ENCODE measurements at places on chromosomes 16 and 17. TPM values are rescaled to one million over a fixed set of nuclear protein-coding genes. Genes with fewer than 3 reads are reported as not detected.

- peak within 1 kb of the TSS; percentile 95 for H3K27ac ChIP-seq
- H3K4me3 ChIP-seq: peak within 1 kb of the TSS; percentile 84
- H3K4me1 ChIP-seq: peaks cover 17% of the 10 kb centered on the region
- no peaks in the 10 kb centered on the region for H3K36me3 ChIP-seq
- H3K27me3 ChIP-seq: no peaks in the 10 kb centered on the region
These were observed at the start of gene SPAG5 for GRCh38 chr17:28598799-28599310. Gene SPAG5, minus strand, starts transcription at chr17:28599025. Its CDS starts 79 bp downstream, at chr17:28598946.

- H3K4me3 ChIP-seq: peak overlapping the region; percentile 73
- H3K4me1 ChIP-seq: no peaks in the 10 kb centered on the region
- DNase-seq: peak; percentile 61
- H3K27ac ChIP-seq: peak overlapping the region; percentile 79
- peaks cover 10% of the 10 kb centered on the region for H3K36me3 ChIP-seq
- H3K27me3 ChIP-seq: no peaks in the 10 kb centered on the region
These were observed 732 bp downstream of the TNRC6A start for GRCh38 chr16:24729951-24730815.

DNA sequence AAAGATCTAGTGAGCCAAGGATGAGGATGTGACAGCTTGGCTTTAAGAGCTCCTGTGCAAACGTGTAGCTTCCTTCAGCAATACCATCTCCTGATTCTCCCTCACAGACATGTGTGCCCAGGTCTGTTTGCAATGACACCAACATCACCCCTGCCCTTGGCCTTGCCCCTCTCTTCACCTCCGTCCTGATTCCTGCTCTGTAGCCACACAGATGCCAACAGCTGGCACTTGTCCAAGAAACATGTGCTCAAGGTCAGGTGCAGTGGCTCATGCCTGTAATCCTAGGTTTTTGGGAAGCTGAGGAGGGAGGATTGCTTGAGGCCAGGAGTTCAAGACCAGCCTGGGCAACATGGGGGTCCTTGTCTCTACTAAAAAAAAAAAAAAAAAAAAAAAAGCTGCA lies 103.8 kb upstream of the CRHR1 start:
- no peaks in the 10 kb centered on the region for H3K27me3 ChIP-seq
- H3K36me3 ChIP-seq: no peaks in the 10 kb centered on the region
- no peak overlapping the region for H3K4me3 ChIP-seq
- no peak for DNase-seq
- no peak overlapping the region for H3K27ac ChIP-seq

GRCh38 chr17:1561420-1562175 lies 994 bp downstream of the PITPNA start:
- peak overlapping the region; percentile 57 for H3K4me3 ChIP-seq
- no peaks in the 10 kb centered on the region for H3K27me3 ChIP-seq
- peaks cover 53% of the 10 kb centered on the region for H3K4me1 ChIP-seq
- peak overlapping the region; percentile 42 for H3K27ac ChIP-seq

Gene PPP1R27
- total RNA-seq: not detected

Gene KCNJ16
- total RNA-seq: 26.8 TPM

Gene SOCS7
- total RNA-seq: 22.2 TPM
